ENCODE measurements at places on chromosomes 3 and 15.

GRCh38 chr15:78641102-78641748 lies at the start of gene CHRNB4:
Gene CHRNB4, minus strand, starts transcription at chr15:78641210. Its CDS starts 77 bp downstream, at chr15:78641133.
- no peak for DNase-seq

- DNase-seq: no peak
Measured at GRCh38 chr15:99956820-99957641, 223.8 kb upstream of the LYSMD4 start.

- DNase-seq: no peak
Measured at GRCh38 chr3:123286308-123287023, 84.7 kb downstream of the SEC22A start.

DNA sequence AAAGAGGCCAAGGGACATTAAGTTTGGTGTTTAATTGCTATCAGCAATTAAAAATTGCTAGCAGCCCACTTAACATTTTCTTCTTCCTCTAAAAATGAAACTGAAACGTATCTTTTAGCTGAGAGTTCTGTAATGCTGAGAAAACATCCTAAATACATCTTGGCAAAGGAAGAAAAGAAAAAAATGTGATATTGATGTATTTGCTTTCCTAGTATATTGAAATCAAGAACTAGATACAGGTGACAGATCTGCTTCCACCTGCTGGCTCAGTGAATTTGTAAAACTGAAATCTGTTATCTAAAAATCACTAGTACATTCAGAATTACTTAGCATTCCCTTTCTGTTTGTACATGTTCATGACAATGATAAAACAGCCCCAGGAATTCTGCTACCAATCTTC lies 283.2 kb downstream of the ZBTB20 start:
- DNase-seq: no peak

DNA sequence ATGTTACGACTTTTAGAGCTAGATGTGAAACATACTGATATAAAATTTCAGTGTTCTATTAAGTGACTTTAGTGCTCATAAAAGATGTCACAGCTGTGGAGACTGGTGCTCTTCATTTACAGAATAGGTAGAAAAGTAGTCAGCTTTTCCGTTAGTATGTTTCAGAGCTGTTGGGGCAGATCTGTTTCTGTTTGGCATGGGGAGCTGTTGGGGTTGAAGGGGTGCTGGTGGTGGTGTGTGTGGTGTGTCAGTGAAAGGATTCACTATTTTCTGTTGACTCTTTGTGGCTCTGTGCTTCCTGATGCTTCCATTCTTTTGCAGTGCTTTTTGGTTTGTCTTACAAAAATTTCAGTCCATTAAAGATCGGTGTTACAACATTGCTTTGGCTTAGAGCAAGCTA lies 3.2 kb downstream of the UBE2E2 start:
- no peak for DNase-seq

DNA sequence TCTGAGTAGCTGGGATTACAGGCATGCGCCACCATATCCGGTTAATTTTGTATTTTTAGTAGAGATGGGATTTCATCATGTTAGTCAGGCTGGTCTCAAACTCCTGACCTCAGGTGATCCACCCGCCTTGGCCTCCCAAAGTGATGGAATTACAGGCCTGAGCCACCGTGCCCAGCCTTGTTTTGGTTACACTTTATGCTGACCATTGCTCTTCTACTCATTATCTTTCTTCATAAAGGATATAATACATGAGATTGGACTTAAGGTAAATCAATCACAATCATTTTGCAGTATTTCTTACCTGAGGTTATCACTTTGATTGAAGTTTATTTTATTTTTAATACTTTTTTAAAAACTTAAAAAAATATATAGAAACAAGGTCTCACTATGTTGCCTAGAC lies 2.2 kb upstream of the LEO1 start:
- no peak for DNase-seq

DNA sequence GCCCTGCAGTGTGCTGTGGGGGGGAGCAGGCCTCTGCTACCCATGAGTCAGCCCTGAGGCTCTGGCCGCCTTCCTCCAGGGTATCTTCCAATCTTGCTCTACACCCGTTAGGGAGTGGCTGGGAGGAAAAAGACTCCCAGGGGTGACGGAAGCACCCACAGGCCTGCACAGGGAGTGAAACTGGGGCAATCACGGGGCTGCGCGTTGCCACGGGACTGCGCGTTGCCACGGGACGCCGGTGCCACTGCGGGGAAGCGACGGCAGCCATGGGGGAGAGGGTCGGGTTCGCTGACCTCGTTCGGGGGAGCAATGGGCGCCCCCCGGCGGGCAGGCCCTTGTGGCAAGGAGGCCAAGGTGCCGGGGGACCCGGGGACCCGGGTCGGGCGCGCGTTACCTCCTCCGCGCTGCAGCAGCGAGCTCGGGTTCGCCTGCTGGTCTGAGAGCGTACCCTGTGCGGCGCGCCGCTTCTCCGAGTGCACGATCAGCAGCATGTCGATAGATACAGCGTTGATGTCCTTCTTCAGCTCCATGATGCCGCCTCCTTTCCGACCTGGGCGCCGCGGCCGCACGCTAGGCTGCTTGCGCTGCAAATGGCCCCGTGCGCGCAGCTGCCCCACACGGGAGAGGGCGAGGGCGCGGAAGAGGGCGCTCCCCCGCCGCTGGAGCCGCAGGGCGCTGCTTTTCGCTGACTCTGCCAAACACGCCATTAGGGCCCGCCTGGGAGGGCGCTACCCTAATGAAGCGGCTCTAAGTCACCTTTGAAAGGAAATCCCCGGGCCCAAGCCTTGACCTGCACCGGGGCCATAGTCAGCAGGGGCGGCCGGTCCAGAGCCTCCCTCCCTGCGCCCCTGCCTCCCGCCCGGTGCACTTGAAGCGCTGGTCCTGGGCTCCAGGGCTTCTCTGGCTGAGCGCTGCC lies at the start of gene KY:
Gene KY, minus strand, starts transcription at position 592 of the 916 bp plus-strand sequence. Its CDS starts 62 bp downstream, at position 530.
- DNase-seq: no peak

DNA sequence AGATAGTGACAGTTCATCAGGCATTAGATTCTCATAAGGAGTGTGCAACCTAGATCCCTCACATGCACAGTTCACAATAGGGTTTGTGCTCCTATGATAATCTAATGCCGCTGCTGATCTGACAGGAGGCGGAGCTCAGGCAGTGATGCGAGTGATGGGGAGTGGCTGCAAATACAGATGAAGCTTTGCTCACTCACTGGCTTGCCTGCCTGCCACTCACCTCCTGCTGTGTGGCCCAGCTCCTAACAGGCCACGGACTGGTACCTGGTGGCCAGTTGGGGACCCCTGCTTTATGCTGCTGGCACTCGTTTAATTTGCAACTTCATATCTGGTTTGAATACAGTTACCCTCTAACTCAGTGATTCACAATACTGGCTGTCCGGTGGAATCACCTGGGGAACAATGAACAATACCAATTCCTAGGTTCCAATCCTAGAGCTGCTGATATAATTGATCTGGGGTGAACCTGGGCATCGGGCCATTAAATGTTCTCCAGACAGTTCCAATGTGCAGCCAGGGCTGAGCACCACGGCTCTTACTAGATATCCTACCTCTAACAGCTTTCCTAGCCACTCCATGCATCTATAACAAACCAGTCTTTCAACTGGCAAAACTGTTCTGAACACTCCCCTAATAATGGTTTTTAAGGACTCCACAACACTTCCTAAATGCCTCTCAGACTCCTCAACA lies 131.4 kb downstream of the ATP1B3 start:
- DNase-seq: no peak

GRCh38 chr15:56866803-56867202 lies 51.6 kb upstream of the TCF12 start:
- no peak for DNase-seq

GRCh38 chr3:15714448-15714847 lies 83.3 kb downstream of the ANKRD28 start:
- DNase-seq: no peak

- DNase-seq: no peak
Measured at GRCh38 chr15:75023872-75024636, 664 bp downstream of the PPCDC start.

- no peak for DNase-seq
Measured at GRCh38 chr15:71648095-71648494, 162.3 kb upstream of the NR2E3 start.

GRCh38 chr3:152197451-152197850 lies 71.3 kb upstream of the MBNL1 start:
- no peak for DNase-seq

- DNase-seq: no peak
Measured at GRCh38 chr3:16739541-16740105, 134.4 kb upstream of the DAZL start.

DNA sequence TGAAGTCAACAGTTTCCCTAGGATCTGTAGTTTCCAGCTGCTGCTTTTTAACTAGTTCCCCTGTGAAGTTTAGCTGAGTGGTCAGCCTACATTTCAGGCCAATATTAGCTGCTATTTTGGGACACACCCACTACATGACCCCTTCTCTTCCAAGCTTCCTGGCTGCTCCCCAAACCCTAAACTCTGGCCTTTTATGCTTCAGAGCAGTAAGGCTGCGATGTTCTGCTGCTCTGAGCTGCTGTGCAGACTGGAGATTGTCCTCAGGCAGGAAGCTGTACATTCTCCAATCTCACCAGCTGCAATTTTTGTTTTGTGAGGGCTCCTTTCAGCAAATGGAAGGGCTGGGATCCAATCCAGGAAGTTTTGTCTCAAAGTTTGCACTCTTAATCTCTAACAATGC lies 48.0 kb upstream of the WDR72 start:
- DNase-seq: no peak

DNA sequence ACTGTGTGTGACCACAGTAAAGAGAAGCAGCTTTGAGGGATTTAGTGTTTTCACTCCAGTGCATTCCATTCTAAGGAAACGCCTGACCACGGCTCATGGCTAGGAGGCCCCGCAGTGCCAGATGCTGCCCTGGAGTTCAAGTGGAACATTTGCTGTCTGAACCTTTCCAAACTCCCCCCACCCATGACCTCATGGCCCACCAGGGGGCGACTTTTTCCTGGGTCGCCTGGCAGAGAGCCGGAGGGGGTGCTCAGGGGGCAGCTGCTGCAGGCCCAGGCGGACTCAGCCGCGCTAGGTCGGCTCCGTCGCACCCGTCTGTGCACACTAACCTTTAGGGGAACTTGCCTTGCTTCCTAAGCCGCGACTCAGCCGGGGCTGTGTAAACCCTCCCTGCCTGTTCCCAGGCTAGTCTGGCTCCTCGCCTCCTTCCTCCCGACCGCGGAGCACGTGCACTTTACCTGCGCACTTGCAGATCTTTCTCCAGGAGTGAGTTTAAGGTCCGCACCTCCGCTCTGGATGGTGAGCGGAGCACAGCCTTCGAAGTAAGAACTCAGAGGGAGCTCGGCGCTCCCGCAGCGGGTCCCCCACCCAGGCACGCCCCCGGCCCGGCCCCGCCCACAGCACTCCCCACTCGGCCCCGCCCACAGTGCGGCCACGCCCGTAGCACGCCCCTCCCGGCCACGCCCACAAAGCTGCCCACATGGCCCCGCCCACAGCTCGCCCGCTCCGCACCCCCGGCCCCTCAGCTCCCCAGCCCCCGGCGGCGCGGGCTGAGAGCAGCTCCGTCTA lies at the start of gene OCA2:
Gene OCA2, minus strand, starts transcription at position 550 of the 789 bp plus-strand sequence. CDS start 17,441 bp downstream, outside the sequence.
- DNase-seq: no peak

GRCh38 chr15:71431343-71432336 lies 316.4 kb downstream of the THSD4 start:
- DNase-seq: no peak

Measured in activated CD8-positive, alpha-beta memory T cell treated with anti-CD3 and anti-CD28 coated beads for 1 hour (primary cell).